ENCODE measurements at places on chromosomes 16 and 17.

- no peak for DNase-seq
These were observed 79.6 kb downstream of the BRIP1 start for GRCh38 chr17:61783556-61784304.

GRCh38 chr16:64657316-64658011, 464.4 kb downstream of the CDH11 start:
- DNase-seq: no peak

DNA sequence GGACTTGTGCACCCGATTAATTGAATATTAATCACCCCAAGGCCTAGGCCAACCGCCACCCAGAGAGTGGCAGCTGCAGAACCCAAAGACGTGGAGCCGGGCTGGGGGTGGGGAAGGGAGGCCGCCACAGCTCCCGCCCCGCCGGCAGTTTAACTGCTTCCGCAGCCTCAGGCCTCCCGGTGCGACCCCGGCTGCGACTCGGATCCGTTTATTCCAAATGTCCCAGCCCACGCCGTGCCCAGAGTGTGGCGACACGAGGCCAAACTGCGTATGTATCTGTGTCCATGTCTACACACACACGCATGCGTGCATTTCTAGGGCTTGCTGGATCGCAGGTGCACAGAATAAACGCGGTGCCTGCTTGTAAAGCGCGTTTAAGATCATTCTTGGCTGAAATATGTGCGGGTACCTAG, 802 bp upstream of the TOB1 start:
- no peak for DNase-seq

DNA sequence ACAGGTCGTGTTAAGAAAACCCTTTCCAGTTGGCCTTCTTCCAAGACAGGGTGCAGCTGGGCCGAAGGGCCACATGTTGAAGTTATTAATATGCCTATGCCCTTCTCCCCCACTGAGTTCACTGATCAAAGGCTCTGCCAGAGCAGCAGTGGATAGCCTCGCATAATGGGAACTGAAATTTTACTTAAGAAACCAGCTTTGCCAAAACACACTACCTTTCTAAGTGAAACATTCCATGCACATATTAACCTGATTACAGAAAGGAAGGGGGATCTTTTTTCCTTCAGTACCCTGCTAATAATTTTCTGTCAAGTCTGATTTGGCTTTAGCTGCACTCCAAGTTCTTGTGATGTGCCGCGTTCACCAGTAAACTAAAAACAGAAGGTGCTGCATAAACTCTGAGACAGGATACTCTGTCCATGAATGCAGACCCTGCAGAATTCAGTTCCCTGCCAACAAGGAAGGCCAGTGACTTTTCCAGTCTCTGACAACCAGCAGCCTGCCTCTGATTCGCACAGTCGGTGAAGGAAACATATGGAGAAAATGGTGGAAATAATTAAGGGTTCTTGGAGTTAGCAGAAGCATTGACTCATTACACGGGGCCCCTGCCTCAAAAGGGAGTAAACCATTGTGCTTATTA, 283.8 kb downstream of the ZFHX3 start:
- no peak for DNase-seq

DNA sequence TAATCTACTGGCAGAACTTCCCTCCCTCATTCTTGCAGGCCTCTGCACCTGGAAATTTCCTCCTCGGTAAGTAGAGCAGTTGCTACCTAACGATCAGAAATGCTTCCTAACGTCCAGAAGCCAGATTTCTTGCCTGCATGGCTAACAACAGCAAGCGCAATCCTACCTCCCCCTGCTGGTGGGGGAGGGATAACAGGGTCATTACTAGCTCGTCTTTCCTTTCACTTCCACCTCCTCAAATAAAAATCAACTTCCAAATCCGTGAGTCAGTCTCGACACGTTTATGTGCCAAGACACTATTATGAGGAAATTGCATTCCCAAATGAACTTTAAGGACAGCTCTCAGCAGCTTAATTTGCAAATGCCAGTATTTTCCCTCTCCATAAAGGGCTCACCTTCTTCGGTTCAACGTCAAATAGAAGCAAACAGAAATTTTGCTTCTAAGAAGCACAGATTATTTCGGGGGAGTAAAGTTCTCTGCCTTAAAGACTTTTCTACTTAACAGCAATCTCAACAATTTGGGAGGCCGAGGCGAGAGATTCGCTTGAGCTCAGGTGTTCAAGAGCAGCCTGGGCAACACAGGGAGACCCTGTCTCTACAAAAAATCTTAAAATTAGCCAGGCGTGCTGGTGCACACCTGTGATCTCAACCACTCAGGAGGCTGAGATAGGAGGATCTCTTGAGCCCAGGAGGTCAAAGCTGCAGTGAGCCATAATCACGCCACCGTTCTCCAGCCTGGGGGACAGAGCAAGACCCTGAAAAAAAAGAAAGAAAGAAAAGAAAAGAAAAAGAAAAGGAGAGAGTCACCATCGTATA, 188.6 kb upstream of the PSMD7 start:
- peak; percentile 80 for DNase-seq

DNA sequence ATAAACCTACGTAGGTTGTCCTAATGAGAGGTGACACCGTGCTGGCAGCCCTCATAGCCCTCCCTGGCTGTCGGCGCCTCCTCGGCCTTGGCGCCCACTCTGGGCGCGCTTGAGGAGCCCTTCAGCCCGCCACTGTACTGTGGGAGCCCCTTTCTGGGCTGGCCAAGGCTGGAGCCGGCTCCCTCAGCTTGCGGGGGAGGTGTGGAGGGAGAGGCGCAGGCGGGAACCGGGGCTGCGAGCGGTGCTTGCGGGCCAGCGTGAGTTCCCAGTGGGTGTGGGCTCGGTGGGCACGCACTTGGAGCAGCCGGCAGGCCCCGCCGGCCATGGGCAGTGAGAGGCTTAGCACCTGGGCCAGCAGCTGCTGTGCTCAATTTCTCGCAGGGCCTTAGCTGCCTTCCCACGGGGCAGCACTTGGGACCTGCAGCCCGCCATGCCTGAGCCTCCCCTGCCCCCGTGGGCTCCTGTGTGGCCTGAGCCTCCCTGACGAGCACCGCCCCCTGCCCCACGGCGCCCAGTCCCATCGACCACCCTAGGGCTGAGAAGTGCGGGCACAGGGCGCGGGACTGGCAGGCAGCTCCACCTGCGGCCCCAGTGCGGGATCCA, 40.1 kb upstream of the AMZ2 start:
- no peak for DNase-seq

- no peak for DNase-seq
These were observed 24.8 kb downstream of the RPGRIP1L start for GRCh38 chr16:53678756-53679343.

DNA sequence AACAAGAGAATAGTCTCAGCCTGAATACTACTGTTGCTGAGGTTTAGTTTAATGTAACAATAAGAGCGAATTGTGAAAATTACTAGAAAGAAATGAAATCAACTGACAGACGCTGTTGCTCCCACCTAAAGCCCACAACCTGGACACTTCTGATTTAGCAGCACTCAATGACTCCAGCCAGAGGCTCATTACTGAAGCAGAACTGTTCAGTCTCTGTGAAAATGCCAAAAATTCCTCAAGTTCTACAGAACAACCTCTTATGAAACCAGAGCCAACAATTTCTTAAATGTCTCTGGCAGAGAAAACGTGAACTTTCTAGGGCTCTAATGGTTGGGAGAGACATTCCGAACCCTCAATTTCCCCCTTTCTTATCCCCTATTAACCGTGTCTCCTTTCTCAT, 9.9 kb downstream of the PSME3IP1 start:
- DNase-seq: no peak

DNA sequence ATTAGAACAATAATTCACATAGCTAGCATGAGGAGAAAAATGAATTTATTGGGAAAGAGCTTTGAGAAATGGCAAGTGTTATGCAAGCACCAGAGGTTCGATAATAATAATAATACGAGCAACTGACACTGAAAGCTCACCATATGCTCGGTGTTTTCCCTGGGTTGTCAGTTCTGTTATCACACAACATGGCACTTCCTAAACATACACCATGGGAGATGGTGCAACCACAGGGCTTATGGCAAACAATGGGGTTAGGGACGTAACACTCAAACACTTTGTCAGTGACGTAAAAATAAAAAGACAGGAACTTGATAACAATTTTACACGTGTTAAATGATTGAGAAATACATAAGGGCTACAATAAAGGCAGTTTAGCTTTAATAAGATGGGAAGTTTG, 23.7 kb downstream of the OR1D5 start:
- no peak for DNase-seq

DNA sequence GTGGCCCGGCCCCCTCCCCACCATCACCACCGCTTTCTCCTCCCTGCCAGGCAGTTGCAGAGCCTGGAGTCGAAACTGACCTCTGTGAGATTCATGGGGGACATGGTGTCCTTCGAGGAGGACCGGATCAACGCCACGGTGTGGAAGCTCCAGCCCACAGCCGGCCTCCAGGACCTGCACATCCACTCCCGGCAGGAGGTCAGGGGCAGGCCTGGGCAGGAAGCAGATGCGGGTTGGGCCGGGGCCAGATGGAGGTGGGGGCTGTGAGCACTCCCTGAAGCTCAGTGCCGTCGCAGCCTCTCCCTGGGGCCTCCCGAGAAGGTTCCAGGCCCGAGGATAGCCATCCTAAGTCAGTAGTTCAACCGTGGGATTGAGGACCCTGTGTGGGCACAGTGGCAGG, 14.2 kb upstream of the ADGRG3 start:
- no peak for DNase-seq

- DNase-seq: no peak
These were observed 33.3 kb downstream of the OR1D5 start for GRCh38 chr17:3030096-3030495.

- DNase-seq: no peak
These were observed 13.1 kb downstream of the CFAP20 start for GRCh38 chr16:58116081-58116480.

- DNase-seq: peak; percentile 39
These were observed 8.1 kb upstream of the EFCAB13 start for GRCh38 chr17:47315451-47316266.

GRCh38 chr17:72152387-72152929, 31.6 kb downstream of the SOX9 start:
- no peak for DNase-seq

- no peak for DNase-seq
These were observed 9.0 kb downstream of the CCR7 start for GRCh38 chr17:40556198-40556661.

GRCh38 chr17:82300707-82301270, 16.6 kb downstream of the CD7 start:
- DNase-seq: no peak

All from thymus (tissue), 14 donors.